ENCODE measurements at places on chromosomes 7 and 10. TPM values are rescaled to one million over a fixed set of nuclear protein-coding genes. Genes with fewer than 3 reads are reported as not detected.

GRCh38 chr10:21524526-21525366 is 736 bp downstream of the SKIDA1 start:
- DNase-seq, result peak; percentile 41

DNA sequence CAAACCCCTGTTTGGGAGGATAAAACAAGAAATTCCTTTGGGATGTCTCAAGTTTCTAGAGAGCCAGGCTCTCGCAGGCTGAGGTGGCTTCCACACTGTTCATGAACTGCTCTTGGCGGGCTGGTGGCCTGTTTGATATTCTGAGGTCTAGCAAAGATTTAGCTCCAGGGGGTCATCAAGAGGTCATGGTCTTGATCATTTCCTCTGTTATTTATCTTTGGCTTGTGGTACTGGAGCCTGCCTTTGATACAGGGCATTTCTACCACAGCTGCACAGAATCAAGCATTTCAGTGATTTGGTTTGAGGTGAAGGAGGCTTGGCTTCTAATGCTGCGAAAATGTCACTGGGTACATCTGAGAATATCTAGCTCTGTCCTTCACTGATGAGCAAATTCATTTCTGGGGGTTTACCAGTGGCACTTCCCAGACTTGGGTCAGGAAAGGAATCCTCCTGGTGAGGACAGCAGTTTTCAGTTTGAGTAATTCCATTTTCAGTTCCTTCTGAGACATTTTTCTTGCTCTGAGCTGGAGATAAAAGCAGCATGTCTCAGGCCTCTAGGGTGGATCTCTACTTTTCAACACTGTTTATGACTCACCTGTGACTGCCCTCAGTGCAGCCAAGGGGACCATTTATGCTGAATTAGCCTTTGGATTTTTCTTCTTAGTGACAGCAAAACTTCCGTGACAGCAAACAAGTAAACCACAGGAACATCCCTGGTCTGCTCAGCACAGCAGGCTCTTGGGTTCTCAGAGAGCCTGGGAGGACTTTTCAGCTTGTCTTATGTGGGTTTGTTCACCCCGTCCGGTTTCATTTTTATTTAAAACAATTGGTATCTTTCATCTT is 312.0 kb downstream of the RNLS start:
- no peak for DNase-seq

DNA sequence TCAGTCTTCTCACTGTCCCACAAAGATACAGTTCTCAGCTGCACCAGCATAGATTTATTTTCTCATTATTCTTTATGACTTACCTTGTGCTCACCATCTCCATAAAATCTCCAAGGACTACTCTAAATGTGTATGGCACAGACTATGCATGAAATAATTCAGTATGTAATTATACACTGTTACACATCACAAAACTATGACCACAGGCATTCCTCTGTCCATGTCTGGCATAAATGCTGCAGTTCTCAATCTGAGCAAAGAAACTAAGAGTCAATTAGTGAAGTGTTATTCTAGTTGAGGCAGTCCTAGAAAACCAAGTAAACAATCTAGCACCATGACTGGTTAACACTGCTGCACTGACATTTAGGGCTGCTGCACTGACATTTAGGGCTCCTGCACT is 2.7 kb downstream of the CYCS start:
- no peak for DNase-seq

DNA sequence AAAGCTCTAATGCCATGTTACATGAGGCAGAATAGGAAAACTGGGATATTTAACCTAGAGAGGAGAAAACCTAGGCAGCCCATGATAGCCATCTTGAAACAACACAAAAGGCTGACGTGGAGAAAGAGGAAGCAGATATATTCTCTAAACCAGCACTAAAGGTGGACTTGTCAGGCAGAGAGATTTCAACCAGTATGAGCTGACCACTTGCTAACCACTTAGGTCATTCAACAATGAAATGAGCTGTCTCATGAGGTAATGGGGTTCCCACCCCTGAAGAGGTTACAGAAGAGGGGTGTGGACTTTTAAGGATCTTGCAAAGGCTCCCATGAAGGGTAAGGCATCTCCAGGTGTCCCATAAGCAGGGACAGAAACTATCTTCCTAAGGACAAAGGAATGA is 26.8 kb upstream of the EGR2 start:
- DNase-seq, result no peak

DNA sequence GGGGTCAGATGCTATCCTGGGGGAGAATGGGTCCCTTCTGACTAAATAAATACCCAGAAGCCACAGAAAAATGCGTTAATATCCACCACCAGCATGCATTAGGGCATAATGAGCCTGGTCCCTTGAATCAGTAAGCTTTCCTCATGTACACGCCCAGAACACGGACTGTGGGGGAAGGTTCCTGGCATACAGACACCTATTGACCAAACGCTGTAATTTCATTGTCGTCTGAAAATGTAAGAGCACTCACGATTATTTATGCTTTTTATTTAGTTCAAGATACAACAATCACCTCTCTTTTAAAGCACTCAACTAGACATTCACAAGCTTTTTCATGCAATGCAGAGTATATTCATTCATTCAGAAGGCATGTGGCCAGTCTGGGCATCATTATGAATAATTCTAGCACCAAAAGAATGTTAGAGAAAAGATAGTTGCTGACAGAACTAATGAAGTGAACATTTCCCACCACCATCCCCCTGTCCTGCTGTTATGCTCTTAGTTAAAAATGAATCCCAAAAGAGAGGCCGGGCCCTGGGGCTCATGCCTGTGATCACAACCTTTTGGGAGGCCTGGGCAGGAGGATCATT is 101.0 kb downstream of the SVIL start:
- no peak for DNase-seq

DNA sequence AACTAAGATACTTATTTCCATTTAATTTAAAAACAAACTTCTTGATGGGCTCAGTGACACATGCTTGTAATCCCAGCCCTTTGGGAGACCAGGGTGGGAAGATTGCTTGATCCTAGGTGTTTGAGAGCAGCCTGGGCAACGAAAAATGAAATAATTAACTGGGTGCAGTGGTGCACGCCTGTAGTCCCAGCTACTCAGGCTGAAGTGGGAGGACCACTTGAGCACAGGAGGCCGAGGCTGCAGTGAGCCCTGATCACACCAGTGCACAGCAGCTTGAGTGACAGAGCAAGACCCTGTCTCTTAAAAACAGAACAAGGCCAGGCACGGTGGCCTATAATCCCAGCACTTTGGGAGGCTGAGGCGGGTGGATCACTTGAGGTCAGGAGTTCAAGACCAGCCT is 37.4 kb downstream of the AVL9 start:
- DNase-seq, result no peak

- DNase-seq, result no peak
Measured at GRCh38 chr10:95697429-95697828, 3.7 kb upstream of the TCTN3 start.

GRCh38 chr7:2764621-2765020 is 76.6 kb downstream of the AMZ1 start:
- DNase-seq, result no peak

DNA sequence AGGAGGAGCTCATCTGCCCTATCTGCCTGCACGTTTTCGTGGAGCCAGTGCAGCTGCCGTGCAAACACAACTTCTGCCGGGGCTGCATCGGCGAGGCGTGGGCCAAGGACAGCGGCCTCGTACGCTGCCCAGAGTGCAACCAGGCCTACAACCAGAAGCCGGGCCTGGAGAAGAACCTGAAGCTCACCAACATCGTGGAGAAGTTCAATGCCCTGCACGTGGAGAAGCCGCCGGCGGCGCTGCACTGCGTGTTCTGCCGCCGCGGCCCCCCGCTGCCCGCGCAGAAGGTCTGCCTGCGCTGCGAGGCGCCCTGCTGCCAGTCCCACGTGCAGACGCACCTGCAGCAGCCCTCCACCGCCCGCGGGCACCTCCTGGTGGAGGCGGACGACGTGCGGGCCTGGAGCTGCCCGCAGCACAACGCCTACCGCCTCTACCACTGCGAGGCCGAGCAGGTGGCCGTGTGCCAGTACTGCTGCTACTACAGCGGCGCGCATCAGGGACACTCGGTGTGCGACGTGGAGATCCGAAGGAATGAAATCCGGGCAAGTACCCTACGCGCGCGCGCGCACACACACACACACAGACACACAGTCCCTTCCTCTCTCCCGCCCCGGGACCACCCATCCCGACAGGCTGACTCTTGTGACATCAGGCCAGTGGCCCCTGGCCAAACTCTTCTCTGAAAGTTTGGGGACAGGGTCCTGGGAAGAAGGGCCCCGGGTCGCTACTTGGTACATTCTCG is 538 bp downstream of the TRIM8 start:
- peak; percentile 86 for DNase-seq

- DNase-seq, result no peak
Measured at GRCh38 chr7:143217806-143218205, 4.0 kb upstream of the TAS2R40 start.

DNA sequence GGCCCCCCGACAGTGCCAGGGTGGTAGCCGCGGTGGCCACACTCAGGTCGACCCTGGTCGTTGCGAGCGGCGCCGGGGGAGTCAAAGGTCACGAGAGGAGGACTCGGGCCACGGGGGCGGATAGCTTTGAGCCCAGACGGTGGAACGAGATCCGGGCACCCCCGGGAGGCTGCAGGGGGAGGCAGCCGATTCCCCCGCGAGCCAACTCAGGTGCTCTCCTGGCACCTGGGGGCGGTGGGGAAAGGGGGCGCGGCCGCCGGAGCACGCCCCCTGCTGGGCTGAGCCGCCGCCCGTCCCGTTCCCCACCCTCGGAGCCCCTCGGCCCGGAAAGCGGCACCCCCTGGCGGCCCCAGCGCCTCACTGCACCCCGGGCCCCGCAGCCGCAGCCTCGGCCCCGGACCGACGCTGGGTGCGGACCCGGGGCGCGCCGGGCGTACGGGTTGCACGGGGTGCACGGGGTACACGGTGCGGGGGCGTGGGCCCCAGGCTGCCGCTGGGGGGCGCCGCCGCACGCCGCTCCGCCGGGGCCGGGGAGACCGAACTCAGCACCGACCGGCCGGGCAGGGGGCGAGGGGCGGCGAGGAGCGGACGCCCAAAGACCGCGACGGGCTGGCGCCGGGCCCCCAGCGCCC is 521 bp upstream of the NYAP1 start:
- DNase-seq, result peak; percentile 74

- DNase-seq, result no peak
Measured at GRCh38 chr7:31647511-31647910, 39.5 kb upstream of the PPP1R17 start.

GRCh38 chr7:33108554-33109004 is 625 bp downstream of the RP9 start:
- no peak for DNase-seq

GRCh38 chr7:91288208-91288824 is 24.1 kb downstream of the FZD1 start:
- DNase-seq, result peak; percentile 54

GRCh38 chr10:127990846-127991542 is 84.1 kb downstream of the PTPRE start:
- DNase-seq, result no peak

The RNF32 gene
- 0.76 TPM for total RNA-seq

The HOGA1 gene
- total RNA-seq, result 7.7 TPM

The EBF3 gene
- 10.1 TPM for total RNA-seq

The CALCR gene
- total RNA-seq, result 0.08 TPM

The PAPOLB gene
- total RNA-seq, result 0.26 TPM

The WDR86 gene
- 0.71 TPM for total RNA-seq
